ENCODE measurements at places on chromosomes 7 and 10. TPM values are rescaled to one million over a fixed set of nuclear protein-coding genes. Genes with fewer than 3 reads are reported as not detected.

- H3K4me3 ChIP-seq, result peak overlapping the region; percentile 92
- peaks cover 16% of the 10 kb centered on the region for H3K4me1 ChIP-seq
- H3K27ac ChIP-seq, result peak overlapping the region; percentile 86
- H3K27me3 ChIP-seq, result peaks cover 13% of the 10 kb centered on the region
- H3K36me3 ChIP-seq, result peaks cover 11% of the 10 kb centered on the region
These were observed 796 bp downstream of the FBXL15 start for GRCh38 chr10:102421507-102421756.

DNA sequence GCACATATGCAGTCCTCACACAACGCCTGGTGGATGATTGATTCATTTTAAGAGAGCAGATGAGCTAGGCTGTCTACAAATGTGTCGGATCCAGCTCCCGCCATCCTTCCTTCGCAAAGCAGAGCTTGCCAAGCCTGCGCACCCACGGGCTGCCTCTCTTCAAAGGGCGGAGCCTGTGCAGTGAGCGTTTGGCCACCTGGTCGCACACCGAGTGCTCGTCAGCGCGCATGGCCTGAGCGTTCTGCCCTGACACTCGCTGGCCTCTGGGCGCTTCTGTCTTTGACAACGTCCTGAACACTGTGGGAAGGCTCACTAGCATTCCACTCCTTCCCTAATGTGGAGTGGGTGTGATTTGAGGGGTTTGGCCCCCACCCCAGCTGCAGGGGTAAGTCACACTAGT lies 47.1 kb upstream of the TMEM72 start:
- H3K4me3 ChIP-seq, result peak overlapping the region; percentile 68
- no peaks in the 10 kb centered on the region for H3K27me3 ChIP-seq
- H3K4me1 ChIP-seq, result peaks cover 14% of the 10 kb centered on the region
- H3K27ac ChIP-seq, result no peak overlapping the region

DNA sequence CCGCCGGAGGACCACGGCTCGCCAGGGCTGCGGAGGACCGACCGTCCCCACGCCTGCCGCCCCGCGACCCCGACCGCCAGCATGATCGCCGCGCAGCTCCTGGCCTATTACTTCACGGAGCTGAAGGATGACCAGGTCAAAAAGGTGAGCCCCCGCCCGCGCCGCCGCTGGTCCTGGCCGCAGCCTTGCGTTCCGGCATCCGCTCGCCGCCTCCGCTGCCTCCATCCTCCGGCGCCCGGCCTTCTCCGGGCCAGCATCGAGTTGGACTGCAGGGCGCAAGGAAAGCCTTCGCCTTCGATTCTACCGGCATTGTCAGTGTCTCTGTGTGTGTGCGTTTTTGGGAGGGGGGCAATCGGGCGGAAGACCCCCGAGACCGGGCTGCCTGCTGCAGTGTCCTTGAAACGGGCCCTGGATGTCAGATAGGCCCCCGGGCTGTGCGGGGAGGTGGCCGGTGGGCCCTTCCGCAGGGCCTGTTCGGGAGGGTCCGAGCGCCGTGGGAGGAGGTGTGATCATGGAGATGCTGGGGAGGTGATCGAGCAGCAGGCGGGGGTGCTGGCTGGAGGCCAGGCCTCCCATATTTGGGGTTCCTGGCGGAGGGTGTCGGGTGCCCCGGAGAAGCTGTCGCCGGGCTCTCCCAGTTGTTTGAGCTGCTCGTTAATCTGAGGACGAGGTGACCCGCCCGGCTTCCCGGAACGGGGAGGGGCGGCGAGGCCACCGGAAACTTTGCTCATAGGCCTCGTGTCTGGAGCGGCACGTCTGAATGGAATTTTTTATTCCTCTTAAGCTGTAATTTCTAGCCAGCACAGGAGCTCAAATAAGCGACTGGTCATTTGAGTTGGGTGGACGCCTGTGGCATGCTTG lies 40.8 kb downstream of the HK1 start:
- no peaks in the 10 kb centered on the region for H3K27me3 ChIP-seq
- peaks cover 11% of the 10 kb centered on the region for H3K4me1 ChIP-seq
- H3K4me3 ChIP-seq, result peak overlapping the region; percentile 90
- DNase-seq, result peak; percentile 75
- no peaks in the 10 kb centered on the region for H3K36me3 ChIP-seq

DNA sequence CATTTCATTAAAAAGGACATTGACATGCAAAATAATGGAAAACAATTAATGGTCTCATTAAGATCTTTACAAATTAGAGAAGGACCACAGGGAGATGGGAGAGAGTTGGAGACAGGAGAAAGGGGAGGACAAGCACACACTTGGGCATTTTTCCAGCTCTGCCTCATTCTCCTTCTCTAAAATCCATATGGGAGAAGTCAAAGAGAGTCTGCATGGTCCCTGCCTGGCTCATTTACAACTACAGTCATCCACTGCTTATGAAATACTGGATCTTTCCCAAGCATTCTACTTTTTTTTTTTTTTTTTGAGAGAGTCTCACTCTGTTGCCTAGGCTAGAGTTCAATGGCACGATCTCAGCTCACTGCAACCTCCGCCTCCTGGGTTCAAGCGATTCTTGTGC lies 518.9 kb upstream of the CELF2 start:
- DNase-seq, result no peak
- no peaks in the 10 kb centered on the region for H3K4me1 ChIP-seq
- no peaks in the 10 kb centered on the region for H3K27me3 ChIP-seq
- no peak overlapping the region for H3K4me3 ChIP-seq
- no peaks in the 10 kb centered on the region for H3K36me3 ChIP-seq

DNA sequence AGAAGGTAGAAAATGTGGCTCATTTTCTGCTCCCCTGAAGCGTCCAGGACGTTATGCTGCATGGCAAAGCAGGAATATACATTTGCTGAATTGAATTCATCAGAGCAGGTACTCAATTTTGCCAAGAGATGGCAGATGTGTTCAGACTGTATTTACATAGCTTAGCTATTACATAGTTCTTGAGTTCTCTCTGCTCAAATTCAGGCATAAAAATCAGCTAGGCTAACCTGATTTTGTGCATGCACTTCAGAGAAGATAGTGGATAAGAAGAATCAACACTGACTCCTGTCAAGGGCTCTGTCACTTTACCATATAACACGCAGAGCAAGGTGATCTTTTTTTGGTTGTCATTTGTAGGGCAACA lies 209.2 kb upstream of the FAM3C start:
- H3K4me1 ChIP-seq, result no peaks in the 10 kb centered on the region
- DNase-seq, result no peak
- H3K36me3 ChIP-seq, result no peaks in the 10 kb centered on the region
- H3K27me3 ChIP-seq, result no peaks in the 10 kb centered on the region
- H3K27ac ChIP-seq, result no peak overlapping the region

- peaks cover 42% of the 10 kb centered on the region for H3K36me3 ChIP-seq
- no peaks in the 10 kb centered on the region for H3K27me3 ChIP-seq
- no peak overlapping the region for H3K4me3 ChIP-seq
- peaks cover 12% of the 10 kb centered on the region for H3K4me1 ChIP-seq
These were observed 3.4 kb downstream of the TRRAP start for GRCh38 chr7:98881561-98882315.

DNA sequence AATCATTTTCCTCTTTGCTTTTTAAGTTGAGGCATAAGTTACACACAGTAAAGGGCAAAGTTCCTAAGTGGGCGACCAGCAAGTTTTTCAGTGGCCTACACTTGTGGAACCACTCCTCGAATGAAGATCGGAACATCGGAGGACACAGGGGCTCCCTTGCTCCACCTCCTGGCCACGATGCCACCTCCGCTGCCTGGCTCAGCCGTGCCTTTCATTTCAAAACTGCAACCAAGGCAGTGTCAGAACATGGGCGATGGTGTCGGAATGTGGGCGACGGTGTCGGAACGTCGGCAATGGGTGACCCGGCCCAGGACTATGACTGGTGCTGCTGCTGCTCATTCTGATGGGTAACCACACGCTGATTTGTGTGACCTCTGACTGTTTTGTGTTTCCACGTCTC lies 9.6 kb upstream of the VIPR2 start:
- no peaks in the 10 kb centered on the region for H3K36me3 ChIP-seq
- no peak overlapping the region for H3K4me3 ChIP-seq
- no peaks in the 10 kb centered on the region for H3K4me1 ChIP-seq
- no peak for DNase-seq
- no peaks in the 10 kb centered on the region for H3K27me3 ChIP-seq

GRCh38 chr7:27205325-27206280 lies 5.7 kb upstream of the HOXA13 start:
- no peaks in the 10 kb centered on the region for H3K36me3 ChIP-seq
- peaks cover 49% of the 10 kb centered on the region for H3K27me3 ChIP-seq
- H3K27ac ChIP-seq, result no peak overlapping the region
- H3K4me1 ChIP-seq, result peaks cover 10% of the 10 kb centered on the region

Gene NME8
- total RNA-seq, result 0.96 TPM

DNA sequence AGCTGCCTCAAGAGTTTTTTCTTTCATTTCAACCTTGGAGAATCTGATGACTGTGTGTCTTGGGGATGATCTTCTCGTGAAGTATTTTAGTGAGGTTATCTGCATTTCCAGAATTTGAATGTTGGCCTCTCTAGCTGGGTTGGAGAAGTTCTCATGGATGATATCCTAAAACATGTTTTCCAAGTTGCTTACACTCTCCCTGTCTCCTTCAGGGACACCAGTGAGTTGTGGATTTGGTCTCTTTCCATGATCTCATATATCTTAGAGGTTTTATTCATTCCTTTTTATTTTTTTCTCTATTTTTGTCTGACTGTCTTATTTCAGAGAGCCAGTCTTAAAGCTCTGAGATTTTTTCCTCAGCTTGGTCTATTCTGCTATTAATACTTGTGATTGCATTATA lies 282.3 kb upstream of the CSTF2T start:
- DNase-seq, result no peak
- H3K4me3 ChIP-seq, result no peak overlapping the region
- H3K36me3 ChIP-seq, result no peaks in the 10 kb centered on the region
- H3K4me1 ChIP-seq, result peaks cover 2% of the 10 kb centered on the region
- no peak overlapping the region for H3K27ac ChIP-seq

DNA sequence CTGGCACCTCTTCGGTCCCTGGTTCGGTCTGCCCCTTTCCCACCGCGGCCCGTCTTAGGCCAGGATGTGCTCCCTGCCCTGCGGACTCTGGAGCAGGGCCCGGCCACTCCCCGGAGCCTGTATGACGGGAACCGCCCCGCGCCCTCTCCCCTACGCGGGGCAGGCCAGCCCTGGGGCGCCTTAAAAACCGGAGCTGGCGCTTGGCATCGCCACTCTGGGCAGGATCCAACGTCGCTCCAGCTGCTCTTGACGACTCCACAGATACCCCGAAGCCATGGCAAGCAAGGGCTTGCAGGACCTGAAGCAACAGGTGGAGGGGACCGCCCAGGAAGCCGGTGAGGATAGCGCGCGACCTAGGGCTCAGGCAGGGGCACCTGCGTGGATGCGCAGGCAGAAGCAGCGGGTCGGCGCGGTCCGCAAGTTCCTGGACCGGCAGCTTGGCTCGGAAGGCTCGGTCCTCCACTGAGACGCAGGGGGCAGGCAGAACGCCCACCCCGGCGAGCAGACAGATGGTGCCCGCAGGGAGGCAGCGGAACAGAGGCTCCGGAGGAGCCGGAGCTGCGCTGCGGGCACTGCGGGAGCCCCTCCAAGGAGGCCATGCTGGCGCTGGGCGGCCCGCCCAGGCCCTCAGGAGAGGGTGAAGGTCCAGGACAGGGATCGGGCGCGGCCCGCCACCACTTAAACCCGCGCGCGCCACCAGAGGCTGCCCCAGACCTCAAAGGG lies at the start of gene ADIRF:
Gene ADIRF (plus strand): TSS at position 212 of the 723 bp plus-strand sequence. CDS start 63 bp downstream, at position 275.
- peak within 1 kb of the TSS; percentile 100 for H3K27ac ChIP-seq
- peaks cover 50% of the 10 kb centered on the region for H3K4me1 ChIP-seq
- H3K36me3 ChIP-seq, result no peaks in the 10 kb centered on the region
- H3K4me3 ChIP-seq, result peak within 1 kb of the TSS; percentile 68
- no peak for DNase-seq
- no peaks in the 10 kb centered on the region for H3K27me3 ChIP-seq

Gene FBXL13
- 0.75 TPM for total RNA-seq

Gene OPALIN
- not detected for total RNA-seq

Gene EPO
- not detected for total RNA-seq

- H3K27ac ChIP-seq, result no peak overlapping the region
- no peaks in the 10 kb centered on the region for H3K4me1 ChIP-seq
- no peak overlapping the region for H3K4me3 ChIP-seq
These were observed 15.0 kb downstream of the ZNF862 start for GRCh38 chr7:149853157-149853556.

DNA sequence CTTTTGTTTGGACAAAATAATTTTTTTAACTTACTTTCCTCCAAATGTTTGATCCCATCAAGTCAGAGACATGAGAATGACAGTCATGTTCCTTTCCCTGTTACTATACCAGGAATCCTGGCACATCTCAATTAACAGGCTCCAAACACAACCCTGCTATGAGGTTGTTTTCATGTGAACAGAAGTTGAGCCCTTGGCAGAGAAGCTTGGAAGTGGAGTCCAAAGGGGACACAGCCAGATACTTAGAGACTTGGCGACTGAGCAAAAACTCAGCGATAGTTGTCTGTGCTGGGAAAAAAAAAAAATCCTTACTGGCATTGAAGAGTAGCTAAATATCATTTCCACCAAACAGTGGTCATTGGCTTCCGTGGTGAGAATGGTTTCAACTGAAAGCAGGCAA lies 12.8 kb downstream of the TUBAL3 start:
- H3K4me1 ChIP-seq, result no peaks in the 10 kb centered on the region
- H3K4me3 ChIP-seq, result no peak overlapping the region
- H3K27ac ChIP-seq, result no peak overlapping the region
